ENCODE measurements at places on chromosomes 4 and X.

DNA sequence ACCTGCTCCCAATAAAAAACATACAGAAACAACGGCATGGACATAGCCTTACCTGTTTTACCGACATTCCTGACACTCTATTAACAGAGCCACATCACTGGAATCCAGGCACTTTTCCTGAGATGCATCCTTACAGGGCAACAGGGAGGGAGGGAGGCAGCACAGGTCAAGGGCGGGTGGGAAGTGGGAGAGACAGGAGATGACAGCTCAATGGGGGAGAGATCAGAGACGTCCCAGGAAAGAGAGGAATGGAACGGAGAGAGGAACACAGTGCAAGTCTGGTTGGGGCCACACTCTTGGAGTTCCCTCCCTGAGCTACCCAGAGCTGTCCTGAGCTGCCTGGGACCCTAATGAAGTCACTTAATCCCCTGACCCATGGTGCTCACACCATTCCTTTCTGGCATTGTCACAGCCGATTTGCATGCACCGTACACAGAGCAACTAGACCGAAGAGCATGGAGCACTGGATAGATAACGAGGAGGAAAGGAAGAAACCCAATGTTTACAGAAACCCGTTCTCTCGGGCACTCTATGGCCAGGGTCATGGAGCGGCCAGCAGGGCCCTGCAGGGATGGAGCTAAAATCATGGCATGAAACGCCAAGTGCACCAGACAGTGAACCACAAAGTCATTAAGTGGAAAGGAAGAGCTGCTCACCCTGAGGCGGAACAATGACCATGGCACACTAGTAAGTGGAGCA, 93.1 kb downstream of the NSUN7 start:
- DNase-seq = no peak

DNA sequence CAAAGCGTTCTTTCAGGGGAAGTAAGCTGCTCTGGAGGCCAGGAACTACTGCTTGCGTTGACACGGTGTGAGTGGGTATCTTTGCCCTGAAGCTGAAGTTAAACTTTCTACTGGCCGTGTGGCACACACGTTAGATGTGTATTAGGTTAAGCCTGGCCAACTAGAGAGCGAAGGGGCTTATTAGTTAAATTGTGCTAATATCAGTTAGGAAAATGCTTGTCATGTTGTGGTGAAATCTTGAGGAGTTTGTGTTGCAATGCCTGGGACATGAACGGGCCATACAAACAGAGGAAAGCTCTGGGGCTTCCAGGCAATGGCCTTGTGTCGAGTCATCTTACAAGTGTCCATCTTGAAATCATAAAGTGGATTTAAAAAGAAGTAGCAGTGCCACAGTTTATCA, 62.6 kb downstream of the NSUN7 start:
- no peak for DNase-seq

GRCh38 chr4:69970071-69970470, 4.5 kb upstream of the CSN2 start:
- DNase-seq = no peak

DNA sequence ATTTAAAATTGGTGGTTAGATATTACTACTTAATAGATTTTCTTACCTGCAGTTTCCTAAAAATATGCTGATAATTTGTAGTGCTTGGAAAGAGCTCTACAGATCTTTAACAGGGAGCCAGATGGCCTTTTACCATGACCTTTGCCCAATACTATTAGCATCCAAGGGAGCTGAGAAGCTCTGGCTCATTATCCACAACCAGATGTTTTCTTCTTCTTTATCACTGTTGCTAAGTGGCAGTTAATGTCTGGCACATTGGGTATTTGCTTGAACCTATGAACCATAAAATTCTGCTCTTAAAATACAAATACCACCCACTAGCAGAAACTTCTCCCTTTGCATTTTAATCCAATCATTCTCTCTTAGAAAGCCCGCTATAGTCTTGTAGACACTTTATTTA, 1480.3 kb downstream of the C4orf33 start:
- no peak for DNase-seq

DNA sequence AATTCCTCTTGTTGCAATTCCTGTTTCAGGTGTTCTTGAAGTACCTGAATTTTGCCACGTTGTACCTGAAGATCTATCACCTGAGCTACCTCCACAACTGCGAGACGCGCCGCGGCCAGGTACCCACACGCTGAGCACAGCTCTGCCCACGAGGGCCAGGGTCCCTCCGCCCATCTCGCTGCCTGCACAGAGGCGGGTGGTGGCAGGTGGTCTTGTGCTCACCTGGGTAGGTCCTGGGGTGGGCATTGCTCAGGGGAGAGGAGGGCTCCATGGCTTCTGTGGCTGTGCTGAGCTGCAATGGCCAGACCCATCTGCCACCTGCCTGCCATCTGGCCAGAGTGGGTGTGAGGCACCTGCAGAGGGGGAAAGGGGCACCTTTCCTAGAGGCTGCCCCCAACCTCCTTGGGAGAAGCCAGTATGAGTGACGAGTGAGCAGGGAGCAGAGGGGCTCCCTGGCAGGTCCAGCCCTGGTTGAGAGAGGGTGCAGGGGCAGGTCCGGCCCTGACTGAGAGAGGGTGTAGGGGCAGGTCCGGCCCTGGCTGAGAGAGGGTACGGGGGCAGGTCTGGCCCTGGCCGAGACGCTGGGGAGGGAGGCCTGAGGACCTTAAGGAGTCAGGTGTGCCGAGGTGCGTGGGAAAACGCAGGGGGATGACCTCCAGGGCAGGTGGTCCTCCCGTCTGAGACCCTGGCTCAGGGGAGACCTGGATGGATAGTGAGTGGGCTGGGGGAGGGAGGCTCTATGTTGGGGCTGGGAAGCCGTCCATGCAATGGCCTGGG, 10.7 kb downstream of the PDE6B start:
- DNase-seq = no peak

DNA sequence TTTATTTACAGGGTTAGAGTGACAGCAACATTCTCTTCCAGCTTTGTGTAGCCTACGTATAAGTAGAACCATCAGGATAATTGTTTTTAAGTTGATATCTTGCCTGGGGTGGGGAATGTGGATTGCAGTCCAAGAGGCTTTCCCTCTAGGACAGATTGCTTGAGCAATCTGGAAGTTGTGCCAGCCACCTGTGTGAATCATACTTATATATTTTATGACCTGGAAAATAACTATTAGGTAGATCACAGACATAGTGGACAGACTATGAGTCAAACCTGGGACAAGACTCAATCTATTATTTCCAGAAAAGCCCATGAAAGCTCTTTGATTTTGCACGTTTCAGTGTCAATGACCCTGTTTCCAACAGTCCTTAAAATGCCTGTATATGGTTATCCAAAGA, 98.9 kb downstream of the TLL1 start:
- no peak for DNase-seq

DNA sequence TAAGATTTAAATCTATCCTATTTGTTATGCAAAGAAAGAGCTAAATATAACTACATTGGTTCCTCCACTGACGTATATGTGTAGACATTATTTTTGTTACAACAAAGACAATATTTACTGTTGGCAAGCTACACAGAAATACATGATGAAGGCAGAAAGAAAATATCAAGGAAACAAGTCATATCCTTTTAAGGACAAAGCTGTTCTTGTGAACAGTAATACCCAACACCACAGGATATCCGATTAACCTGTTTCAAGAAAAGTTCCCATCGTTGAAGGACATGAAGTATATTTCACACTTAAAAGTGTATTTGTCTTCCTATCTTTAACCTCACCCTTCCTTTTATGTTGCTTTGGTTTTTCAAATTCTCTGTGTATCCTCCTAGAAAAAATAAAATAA, 235.8 kb upstream of the AADAT start:
- no peak for DNase-seq

- DNase-seq = no peak
Observed at GRCh38 chr4:26468283-26468949, 21.9 kb downstream of the CCKAR start.

All from NCI-H1105 treated with DMSO at 0.1 percent for 48 hours (cell line).